Dermis blood vessel endothelial cell (primary cell): ENCODE measurements at places on chromosomes 2 and 18. TPM values are rescaled to one million over a fixed set of nuclear protein-coding genes. Genes with fewer than 3 reads are reported as not detected.

The TMEM185B gene
- total RNA-seq = 33.7 and 36.4 TPM in 2 replicates

DNA sequence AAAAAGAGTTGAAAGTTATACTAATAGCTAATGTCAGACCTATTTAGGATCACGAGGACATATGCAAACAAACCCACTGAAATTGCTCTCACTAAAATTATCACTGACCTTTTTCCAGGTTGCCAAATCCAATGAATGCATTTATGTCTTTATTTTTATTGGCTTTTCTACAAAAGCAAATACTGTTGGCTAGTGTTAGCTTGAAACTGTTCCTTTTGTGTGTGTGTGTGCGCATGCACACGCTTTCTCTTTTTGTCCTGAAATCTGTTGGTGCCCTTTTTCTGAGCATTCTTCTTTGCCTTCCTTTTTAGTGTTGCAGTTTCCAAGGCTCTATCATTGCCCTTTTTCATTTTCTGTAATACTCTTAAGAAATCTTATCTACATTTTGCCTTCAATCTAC is 1269.2 kb downstream of the LRP1B start:
- DNase-seq = no peak

DNA sequence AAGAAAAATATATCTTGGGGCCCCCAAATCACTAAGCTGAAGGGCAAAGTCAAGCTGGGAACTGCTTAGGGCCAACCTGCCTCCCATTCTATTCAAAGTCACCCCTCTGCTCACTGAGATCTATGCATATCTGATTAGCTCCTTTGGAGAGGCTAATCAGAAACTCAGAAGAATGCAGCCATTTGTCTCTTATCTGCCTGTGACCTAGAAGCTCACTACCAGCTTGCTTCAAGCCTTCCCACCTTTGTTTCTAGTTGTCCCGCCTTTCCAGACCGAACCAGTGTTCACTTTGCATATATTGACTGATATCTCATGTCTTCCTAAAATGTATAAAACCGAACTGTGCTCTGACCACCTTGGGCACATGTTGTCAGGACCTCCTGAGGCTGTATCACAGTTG is 479.4 kb downstream of the METTL4 start:
- no peak for DNase-seq

DNA sequence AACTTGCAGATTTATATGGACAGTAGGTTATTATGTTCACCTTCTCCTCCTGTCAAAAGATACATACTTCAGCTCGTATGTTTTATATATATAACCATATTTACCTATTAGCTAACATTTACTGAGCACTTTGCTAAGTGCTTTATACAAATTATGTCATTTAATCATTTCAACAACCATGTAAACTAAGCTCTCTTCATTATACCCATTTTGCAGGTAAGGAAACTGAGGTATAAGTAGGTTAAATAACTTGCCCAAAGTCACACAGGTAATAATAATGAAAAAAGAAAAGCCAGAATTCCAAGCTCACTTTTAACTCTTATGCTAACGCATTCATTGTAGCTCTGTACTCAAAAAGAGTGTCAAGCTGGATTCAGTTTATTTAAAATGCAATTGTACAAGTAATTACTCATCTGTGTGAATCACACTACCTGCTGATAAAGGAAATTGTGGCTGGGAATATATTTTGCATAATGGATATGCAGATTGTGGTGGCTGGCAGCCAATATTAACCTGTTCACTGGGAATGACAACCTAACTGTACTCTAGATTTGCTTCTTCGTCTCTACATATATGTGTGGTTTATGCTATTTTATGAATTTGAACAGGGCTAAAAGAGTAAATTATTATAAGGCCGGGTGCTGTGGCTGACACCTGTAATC is 20.6 kb downstream of the SLC16A14 start:
- no peak for DNase-seq

- DNase-seq = no peak
Measured at GRCh38 chr18:46156124-46156745, 52.0 kb downstream of the HAUS1 start.

- DNase-seq = peak; percentile 51
Measured at GRCh38 chr2:224025874-224026273, 13.2 kb downstream of the SERPINE2 start.

The CXCR2 gene
- total RNA-seq = not detected in 2 replicates

DNA sequence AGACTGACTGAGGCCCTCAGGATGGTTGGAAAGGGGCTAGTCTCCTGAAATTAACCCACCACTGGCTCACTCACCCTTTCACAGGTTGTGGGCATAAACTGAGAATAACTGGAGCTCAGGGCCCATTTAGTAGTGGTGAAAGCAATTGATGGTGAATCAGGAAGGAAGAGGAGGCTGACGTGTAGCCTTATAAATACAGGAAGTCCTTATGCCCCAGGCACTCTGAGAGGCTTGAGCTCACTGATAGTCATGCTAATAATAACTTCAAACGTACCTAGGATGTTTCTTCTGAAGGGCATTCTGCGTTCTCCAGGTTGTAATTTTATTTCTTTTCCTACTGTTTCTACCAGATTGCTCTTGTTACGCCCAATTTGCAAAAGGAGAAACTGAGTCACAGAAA is 328.4 kb downstream of the CLIP4 start:
- no peak for DNase-seq

DNA sequence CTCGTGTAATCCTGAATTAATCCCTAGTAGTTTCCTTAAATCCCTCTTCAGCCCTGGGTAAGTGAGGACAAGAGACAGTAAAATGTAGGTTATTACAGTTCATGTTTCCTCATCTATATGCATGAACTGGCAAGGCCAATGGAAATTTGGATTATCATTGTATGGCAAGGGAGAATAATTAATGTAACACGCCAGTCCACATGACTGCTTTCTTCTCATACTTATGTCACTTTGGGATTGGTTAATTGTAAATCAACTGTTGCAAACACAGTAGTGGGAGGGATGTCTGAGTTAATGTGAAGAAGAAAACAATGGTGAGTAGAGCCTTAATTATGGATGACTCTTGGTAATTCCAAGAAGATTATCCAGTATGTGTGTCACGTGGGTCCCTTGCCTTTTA is 1.7 kb upstream of the SERPINB7 start:
- DNase-seq = no peak

DNA sequence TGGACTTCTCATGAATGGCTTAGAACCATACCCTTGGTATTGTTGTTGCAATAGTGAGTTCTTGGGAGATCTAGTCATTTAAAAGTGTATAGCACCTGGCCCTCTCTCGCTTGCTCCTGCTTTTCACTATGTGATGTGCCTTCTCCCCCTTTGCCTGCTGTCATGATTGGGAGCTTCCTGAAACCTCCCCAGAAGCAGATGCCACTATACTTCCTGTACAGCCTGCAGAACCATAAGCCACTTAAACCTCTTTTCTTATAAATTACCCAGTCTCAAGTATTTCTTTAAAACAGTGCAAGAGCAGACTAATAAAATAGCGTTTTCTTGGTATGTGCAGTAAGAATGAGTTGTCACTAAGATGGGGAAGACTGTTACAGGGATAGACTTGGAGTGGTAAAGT is 31.6 kb downstream of the BAZ2B start:
- DNase-seq = no peak

The FEV gene
- not detected in 2 replicates for total RNA-seq

The MYO3B gene
- not detected in 2 replicates for total RNA-seq

The GAL3ST2 gene
- not detected in 2 replicates for total RNA-seq

GRCh38 chr18:9712611-9713010 is 4.5 kb downstream of the RAB31 start:
- peak; percentile 27 for DNase-seq

GRCh38 chr2:224885291-224885690 is 157.0 kb downstream of the DOCK10 start:
- no peak for DNase-seq

The CYP26B1 gene
- under 0.01 and 0.60 TPM in 2 replicates for total RNA-seq

The EMILIN1 gene
- total RNA-seq = 33.7 and 41.9 TPM in 2 replicates

DNA sequence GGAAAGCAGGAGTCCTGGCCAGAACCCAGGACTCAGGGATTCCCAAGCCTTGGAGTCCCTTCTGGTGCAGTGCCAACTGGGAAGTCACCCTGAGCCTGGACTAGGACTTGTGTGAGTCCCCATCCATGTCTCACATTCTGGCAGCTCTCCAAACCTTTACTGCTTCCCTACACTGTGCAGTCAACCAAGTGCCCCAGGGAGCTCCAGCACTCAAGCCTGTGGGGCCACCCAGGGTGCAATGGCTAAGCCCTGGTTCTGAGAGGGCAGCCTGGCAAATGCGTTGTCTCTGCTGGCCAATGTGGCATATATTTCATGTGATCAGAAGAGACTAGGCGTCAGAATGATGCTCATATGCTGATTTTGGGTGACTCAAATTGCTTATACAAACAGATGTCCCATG is 223.4 kb downstream of the SP3 start:
- no peak for DNase-seq

The SOWAHC gene
- total RNA-seq = 11.1 and 14.3 TPM in 2 replicates

- no peak for DNase-seq
Measured at GRCh38 chr2:52934920-52935640, 832.5 kb upstream of the CHAC2 start.

GRCh38 chr2:216621292-216621691 is 11.9 kb upstream of the IGFBP2 start:
- no peak for DNase-seq

DNA sequence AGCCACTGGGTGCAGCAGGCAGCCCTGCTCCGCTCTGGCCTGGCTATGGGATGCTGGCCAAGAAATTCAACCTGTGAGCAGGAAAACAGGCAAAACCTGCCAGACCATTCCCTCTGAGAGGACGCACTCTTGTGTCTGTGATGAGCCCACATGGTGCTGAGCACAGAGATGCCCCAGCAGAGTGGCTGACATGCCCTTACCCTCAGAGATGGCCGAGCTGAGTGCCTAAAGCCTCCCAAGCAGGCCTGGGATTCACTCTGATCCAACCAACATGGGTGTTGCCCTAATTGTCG is 34.3 kb upstream of the TAF1B start:
- no peak for DNase-seq

The ST8SIA5 gene
- 0.09 TPM in 1 of 2 replicates, not detected in the other for total RNA-seq

The ONECUT2 gene
- under 0.01 TPM in 2 replicates for total RNA-seq

The CGREF1 gene
- 4.8 TPM in 2 replicates for total RNA-seq

GRCh38 chr2:3307901-3308300 is 69.7 kb downstream of the EIPR1 start:
- no peak for DNase-seq

DNA sequence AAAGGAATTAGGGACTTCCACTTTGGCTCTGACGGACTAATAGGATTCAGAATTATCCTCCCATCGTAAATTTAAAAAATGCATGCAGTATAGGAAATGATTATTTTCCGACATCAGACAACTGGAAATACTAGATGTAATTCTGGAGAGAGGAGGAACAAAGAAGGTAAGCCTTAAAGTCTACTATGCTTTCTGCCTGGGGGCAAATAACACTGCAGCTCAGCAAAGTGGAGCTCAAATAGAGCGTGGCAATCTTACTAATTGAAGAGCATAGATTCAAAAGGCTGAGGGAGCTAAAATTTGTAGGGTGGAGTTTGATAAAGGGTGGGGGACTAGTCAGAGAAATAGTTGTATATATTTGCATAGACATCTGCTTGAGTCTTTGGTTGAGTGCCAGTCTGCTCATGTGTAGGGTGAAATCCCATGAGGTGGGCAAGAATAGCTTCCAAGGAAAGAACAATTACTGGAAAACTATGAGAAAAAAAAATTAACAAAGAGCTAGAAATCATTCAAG is 23.8 kb downstream of the COPS8 start:
- no peak for DNase-seq

GRCh38 chr2:50385349-50385748 is 646.6 kb downstream of the NRXN1 start:
- DNase-seq = no peak

The NDUFS1 gene
- 173 and 195 TPM in 2 replicates for total RNA-seq

The ARHGEF33 gene
- 0.14 and 0.34 TPM in 2 replicates for total RNA-seq

GRCh38 chr2:15935675-15936074 is 4.7 kb upstream of the MYCN start:
- DNase-seq = no peak

GRCh38 chr18:77777163-77777562 is 527.5 kb downstream of the GALR1 start:
- no peak for DNase-seq

DNA sequence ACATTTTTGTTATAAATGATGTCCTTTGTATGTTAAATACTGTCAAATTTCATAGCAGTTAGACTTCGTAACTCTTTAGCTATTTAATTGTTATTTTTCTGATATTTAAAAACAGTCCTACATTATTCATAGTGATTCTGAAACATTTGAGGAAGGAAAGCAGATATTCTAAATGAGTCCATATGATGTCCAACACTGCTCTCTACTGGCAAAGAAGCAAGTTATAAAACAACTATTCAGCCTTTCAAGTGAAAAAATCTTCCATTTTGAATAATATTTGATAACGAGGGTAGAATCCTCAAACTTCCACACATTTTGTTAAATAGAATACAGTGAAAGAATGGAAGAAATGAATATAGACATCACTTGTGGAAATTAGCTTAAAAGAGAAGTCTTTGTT is 220.8 kb downstream of the GULP1 start:
- peak; percentile 73 for DNase-seq

DNA sequence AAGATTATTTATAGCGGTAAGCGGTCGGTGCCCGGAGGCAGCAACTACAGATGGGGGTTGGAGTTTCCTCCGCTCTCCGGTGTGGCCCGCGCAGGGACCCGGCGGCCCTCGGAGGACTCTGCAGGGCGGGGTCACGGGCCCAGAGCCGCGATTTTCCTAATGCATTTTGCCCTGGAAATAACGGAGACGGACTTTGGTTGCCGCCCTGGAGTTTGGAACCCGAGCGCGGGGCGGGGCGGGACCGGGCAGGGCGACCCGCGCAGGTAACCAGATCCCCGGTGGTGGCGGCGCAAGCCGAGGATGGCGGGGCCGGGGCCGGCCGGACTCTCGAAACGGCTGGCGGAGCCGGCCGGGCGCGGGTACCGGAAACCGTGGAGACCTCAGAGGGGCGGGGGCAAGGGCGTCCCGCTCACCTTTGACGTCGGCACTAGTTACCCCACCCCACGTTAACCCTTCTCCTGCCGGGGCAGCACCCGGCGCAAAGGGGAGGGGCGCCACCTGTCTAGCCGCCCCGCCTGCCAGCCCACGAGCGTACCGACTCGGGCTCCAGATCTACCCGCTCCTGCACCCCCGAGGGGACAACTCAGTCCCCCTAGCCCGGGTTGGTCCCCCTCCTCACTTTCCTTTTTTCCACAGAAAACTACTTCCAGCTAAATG is 2.9 kb downstream of the CYP26B1 start:
- no peak for DNase-seq

DNA sequence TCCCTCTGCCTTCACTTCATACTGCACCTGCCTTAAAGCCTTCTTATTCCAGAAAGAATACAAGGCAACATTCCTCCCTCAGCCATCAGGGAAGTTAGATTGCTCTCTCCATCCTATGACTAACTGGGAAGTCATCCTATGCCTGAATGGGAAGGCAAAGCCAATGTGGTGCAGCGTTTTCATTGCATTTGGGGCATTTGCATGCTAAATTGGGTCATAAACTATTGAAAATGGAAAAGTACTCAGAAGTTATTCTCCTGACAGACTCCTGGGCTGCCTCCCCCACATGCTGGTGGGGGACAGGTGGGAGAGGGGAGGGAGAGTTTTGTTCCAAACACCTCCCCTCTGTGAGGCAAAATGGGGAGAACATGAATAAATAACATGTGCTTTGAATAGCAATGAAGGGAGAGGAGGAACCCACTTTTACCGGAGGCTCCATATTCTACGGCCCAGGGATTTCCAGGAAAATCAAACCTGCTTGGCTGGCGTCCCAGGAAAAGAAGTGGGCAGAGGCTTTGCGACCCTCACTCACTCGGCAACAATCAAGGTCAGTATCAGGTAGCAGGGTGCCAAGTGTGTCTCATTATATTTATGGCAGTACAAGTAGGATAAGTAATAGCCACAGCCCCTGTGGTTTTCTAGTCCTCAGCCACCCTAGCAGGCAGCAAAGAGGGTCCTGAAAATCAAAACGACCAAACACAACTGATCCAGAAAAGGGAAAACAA is 84.1 kb downstream of the BOD1L2 start:
- DNase-seq = no peak

GRCh38 chr2:151728804-151729414 is 5.4 kb downstream of the NEB start:
- DNase-seq = no peak
